ENCODE measurements at places on chromosomes 12 and 14.

GRCh38 chr12:50579757-50580267 is 75.0 kb downstream of the DIP2B start:
- no peak for DNase-seq

DNA sequence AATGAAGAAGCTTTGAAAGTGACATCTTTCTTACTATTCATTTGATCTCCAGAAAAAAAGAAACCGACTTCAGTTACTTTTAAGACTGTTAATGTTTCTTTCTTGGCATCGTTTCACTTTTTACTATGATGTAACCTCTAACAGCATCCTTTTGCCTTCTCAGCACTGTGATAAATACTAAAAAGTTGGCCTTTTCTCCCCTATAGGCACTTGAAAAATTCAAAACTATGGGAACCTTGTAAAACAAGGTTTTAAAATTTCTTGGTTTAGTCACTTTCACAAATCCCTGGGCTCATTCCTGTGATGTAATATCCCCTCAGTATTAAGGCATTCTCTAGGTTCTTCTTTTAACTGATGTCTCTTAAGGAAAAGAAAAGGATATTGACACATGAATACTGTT is 281.8 kb downstream of the EGLN3 start:
- DNase-seq, result no peak

DNA sequence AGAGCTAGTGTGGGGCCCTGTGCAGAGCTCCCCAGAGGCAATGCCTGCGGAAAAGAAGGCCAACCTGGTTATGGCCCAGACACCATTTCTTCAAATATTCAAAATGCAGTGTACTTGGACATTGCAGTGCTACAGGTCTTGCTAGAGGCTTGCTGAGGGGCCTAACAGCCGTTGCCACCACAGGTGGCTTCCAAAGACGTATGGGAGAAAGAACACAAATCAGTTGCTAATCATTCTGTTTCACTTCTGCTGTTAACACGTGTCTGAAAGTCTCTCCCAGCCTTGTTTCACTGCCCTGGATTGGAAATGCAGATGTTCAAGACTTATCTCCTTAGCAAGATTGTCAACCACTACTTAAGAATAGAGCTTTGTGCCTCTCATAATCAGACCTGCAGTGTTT is 925.9 kb downstream of the GALC start:
- no peak for DNase-seq

DNA sequence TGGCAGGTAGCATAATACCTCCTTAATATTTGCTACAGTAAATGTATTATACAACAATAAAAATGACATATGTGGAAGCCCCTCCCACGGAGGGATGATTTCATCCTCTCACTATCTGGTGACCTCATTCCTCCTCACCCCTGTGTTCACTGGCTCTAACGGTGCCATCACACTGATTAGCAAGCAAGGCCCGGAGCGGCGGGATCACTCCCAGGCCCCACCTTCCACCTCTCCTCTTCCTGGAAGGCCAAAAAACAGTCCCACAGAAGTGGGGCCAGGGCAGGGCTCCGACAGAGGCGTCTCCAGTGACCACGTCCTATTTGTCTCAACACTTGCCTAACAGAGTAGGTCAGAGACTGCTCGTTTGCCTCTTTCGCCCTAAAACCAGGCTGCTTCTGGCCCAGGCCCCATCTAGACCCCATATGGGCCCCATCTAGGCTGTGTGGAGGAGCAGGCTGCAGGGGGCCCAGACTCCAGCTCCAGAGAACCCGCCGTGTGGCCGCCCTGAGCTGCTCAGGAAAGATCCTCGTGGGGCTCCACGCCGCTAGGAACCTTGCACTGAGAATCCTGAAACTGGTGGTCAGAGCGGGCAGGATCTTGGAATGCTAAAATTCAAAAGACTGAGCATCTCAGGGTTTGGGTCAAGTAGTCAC is 3.7 kb downstream of the SELPLG start:
- DNase-seq, result peak; percentile 63

DNA sequence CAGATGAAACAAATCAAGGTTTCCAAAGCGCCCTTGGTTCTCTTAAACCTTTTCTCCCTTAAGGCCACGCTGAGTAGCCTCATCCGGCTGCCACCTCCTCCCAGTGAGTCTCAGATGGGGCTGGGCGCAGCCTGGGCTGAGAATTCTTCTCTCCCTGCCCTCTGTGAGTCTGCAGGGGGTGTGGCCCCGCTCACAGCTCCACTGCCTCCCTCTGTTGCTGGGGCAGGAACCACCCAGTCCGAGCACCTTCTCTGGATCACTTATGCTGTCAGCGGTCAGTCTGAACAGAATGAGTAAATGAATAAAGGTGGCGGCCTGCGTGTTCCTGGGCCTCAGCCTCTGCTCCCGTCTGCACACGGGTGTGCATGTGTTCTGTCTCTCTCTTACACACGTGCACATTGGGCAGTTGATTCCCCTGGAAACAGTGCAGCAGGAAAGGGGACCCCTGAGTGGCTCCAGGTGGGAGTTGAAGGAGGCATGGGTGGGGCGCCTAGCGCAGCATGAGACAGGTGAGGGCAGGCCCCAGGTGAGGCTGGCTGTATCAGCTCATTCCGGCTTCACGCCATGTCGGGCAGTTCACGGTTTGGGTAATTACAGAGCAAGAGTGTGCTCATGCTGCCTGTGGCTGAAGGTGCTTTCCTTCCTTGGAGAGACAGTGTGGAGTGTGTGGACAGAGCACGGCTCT is 4.3 kb downstream of the PAPLN start:
- no peak for DNase-seq

GRCh38 chr14:63398952-63399351 is 80.2 kb upstream of the GPHB5 start:
- DNase-seq, result no peak

GRCh38 chr14:56580221-56580711 is 668 bp downstream of the TMEM260 start:
- DNase-seq, result no peak

DNA sequence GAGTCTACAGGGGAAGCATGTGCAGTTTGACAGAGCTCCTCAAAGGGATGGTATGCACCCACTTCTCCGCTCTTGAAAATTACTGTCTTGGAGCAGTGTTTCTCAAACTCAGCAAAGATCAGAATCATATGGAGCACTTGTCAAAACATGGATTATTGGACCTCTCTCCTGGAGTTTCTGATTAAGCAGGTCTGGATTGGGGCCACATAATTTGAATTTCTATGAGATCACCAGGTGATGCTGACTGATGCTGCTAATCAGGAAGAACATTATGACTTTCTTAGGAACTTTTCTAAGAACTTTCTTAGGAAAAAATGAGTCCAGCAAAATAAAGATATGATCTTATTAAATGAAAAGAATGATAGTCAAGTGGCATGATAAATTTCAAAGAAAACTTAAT is 144.3 kb downstream of the CPNE8 start:
- DNase-seq, result no peak
